ENCODE measurements at places on chromosomes 6 and 20.
A peak's percentile ranks its signal among the peaks of the same experiment; 100 is the strongest.

DNA sequence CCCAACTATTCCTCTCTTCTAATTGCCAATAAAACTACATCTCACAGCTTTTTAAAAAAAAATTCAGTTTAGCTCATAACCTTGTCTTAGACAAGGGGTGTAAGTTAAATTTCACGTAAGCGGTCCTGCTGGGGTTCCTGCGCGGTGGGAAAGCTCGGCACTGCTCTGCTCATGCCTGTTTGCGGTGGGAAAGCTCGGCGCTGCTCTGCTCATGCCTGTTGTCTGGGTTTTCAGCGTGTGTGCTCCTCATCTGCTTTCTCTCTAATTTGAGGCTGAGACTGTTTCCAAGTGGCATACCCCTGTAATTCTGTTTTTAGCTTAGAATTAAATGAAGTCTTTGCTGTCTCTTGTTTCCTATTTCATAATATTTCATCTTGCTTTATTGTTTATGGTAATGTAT is 18.6 kb downstream of the ARID1B start:
- DNase-seq: no peak

DNA sequence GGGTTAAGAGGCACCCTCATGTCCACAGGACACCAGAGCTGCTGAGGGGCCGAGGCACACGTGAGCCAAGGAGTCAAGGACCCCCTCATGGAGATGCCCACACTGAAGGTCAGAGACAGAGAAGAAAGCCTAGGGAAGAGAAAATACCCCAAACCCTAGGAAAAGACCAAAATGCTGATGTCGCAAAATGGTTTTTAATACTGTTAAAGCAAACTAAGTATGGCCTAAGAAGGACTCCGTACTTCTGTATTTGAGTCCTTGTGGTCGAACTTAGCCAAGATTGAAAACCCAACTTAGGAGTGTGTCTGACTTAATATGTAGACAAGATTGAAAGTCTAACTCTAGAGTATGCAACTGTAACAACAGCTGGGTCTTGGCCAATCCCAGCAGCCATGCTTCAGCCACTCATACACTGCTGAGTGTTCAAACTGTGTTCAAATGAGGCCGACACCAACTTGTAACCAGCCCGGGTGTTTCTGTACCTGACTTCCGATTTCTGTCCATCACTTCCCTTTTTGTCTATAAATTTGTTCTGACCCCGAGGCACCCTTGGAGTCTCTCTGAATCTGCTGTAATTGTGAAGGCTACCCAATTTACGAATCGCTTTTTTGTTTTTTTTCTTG is 92.6 kb upstream of the AGPAT4 start:
- no peak for DNase-seq

- DNase-seq: no peak
Observed at GRCh38 chr20:50017160-50017559, 34.4 kb downstream of the SNAI1 start.

- no peak for DNase-seq
Observed at GRCh38 chr6:105058316-105058715, 101.4 kb downstream of the LIN28B start.

- no peak for DNase-seq
Observed at GRCh38 chr20:7930343-7930742, 9.9 kb downstream of the HAO1 start.

GRCh38 chr6:36138667-36139066 is 8.4 kb downstream of the MAPK13 start:
- no peak for DNase-seq

- DNase-seq: peak; percentile 56
Observed at GRCh38 chr6:33589731-33590530, 9.9 kb upstream of the BAK1 start.

DNA sequence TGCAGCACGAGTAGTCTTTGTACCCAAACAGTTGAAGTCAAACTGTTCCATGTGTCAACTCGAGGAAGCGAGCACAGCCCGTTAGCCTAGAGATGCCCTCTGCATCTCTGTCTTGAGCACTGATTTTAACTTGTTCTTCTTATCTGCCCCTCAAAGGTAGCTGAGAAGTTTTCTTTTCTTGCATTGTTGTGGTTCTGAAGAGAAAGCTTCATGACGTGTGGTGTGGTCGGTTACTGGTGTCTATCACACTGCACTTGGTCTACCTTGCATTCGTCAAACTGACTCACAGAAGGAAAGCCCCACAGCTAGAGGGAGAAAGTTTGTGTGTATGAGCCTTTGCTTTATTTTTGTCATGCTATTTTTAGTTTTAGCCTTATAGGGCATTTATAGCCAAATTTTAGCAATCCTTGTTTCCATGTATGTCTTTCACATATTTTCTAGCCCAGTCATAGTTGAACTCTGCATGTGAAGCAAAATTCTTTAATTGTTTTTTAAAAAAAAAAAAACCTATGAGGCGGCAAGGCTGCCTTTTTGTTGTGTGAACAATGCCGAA is 115.1 kb downstream of the JAG1 start:
- no peak for DNase-seq

GRCh38 chr6:11828262-11828870 is 49.8 kb upstream of the ADTRP start:
- no peak for DNase-seq

- DNase-seq: no peak
Observed at GRCh38 chr20:34999021-34999451, 43.4 kb downstream of the MYH7B start.

GRCh38 chr6:168097221-168097620 is 18.2 kb upstream of the FRMD1 start:
- DNase-seq: no peak

GRCh38 chr6:155328539-155329459 is 14.5 kb upstream of the TFB1M start:
- DNase-seq: no peak

DNA sequence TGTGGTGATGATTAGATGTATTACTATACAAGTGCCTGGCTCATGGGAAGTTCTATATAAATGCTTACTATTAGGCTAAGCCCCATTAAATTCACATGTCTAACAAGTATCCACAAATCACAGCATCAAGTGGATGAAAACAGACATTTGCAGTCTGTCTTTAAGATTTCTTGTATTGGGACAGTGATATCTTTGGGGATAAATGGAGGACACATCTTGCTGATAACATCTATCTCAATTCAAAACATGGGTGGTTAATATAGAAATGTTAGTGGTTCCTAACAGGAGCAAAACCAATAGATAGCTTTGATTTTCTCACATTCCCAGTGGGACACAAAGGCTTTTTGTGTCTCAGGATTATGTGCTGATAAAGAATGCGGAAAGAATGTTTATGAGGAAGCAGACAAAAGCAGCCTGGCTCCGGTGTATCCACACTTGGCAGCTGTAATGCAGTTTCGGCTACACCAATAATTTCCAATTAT is 29.3 kb downstream of the PTPRK start:
- DNase-seq: no peak

DNA sequence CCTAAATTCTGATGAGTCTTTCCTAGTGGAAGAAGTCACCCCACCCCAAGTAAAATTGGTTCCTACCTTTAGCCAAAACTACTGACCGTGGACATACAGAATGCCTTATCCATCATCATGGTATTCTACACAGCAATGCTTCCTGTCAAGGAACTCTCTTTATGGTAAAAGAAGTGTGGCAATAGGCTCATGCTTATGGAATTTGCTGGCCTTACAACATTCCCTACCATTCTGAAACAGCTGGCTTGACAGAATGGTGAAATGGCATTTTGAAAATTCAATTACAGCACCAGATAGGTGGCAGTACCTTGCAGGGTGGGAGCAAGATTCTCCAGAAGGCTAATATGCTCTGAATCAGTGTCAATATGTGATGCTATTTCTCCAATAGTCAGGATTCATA is 41.8 kb upstream of the BACH2 start:
- no peak for DNase-seq

GRCh38 chr6:7811441-7811840 is 85.5 kb downstream of the BMP6 start:
- no peak for DNase-seq

- no peak for DNase-seq
Observed at GRCh38 chr6:139323511-139324300, 31.9 kb upstream of the TXLNB start.

- DNase-seq: no peak
Observed at GRCh38 chr6:72999995-73000394, 225.3 kb downstream of the KHDC1L start.

- no peak for DNase-seq
Observed at GRCh38 chr6:37200085-37200484, 30.1 kb downstream of the PIM1 start.

- DNase-seq: no peak
Observed at GRCh38 chr6:155678361-155678760, 222.7 kb upstream of the NOX3 start.

DNA sequence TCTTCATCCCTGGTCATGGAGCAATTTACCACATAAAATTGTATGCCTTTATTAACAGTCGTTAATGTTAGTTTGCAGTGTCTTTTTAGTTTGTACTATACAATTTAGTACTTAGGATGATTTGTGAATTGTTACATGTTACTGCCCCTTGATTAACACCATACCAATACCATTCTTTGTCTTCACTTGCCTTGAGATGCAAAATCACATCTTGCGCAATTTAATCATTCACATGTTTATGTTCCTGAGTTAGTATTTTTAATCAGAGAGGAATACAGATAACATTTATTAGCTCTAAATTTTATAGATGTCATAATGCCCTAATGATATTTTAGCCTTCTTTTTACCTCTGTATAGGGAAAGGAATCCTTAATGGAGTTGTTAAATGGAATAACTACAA is 114.1 kb downstream of the SCAF8 start:
- no peak for DNase-seq

GRCh38 chr6:163612200-163612599 is 197.7 kb downstream of the QKI start:
- DNase-seq: no peak

- DNase-seq: no peak
Observed at GRCh38 chr6:144999127-144999526, 714.0 kb downstream of the UTRN start.

- no peak for DNase-seq
Observed at GRCh38 chr20:36306553-36307411, 643 bp downstream of the DLGAP4 start.

DNA sequence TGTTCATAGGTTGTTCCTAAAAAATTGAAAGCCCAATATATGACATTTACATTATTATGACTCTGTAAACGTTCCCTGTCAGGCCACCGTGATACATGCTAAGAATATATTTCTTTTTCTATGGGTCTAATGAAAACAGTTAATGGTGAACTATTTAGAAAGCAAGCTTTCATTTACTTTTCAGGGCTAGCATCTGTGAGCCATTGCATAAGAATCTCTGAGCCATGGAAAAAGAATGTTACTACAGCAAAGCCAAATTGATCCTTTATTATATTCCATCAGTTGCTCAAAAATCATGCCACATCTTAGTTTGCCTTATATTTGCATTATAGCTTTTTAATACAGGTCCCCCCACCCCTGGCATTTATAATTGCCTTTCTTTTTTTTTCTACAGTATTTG is 275.5 kb downstream of the ZFAND3 start:
- DNase-seq: no peak

- no peak for DNase-seq
Observed at GRCh38 chr6:33632558-33633039, 11.5 kb downstream of the ITPR3 start.

- DNase-seq: no peak
Observed at GRCh38 chr20:40774252-40774651, 85.2 kb upstream of the MAFB start.

GRCh38 chr6:109486068-109486467 is 3.0 kb upstream of the ZBTB24 start:
- DNase-seq: no peak

DNA sequence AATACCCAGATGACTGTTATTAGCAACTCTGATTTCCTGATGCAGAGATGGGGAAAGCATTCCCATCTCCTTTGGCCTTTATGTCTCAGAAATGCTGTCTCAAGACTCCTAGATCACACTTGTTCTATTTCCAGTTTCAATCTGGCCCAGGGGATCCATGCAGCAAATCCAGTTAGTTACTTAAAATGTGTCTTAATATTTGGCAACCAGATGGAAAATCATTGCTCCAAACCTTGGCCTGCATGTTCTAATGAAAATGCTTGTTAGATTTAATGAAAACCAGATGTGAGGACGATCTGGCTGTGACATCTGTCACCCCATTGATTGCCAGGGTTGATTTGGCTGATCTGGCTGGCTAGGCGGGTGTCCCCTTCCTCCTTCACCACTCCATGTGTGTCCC is 125.2 kb downstream of the TSHZ2 start:
- no peak for DNase-seq

DNA sequence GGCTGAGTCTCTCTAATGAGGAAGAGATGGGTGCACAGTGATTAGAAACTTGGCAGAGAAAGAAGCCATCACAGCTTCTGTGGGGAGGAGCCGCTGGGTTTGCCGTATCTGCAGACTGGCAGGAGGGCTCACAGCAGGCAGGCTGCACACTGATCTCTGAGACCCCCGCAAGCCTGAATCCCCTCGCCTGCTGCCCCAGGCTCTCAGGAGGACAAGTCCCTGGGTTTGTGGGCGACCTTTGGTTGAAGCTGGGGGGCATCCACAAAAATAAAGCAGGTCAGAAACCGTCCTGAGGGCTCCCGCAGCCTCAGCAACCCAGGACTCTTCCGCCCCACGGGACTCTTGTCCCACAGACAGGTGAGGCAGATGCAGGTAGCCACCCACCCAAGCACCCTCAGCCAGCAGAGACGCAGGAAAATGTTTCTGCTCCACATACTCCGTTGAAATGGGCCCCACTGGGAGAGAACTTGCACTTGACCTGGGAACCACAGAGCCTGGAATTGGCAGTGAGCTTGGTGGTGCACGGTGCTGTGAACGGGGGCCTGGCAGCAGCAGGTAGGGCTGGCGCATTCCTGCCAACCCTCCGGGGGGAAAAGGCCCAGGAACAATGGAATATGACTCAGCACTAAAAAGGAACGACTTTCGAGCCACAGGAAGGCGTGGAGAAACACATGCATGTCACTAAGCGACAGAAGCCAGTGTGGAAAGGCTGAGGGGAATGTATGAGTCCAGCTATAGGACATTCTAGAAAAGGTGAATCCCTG is 89.9 kb downstream of the YTHDF1 start:
- no peak for DNase-seq

GRCh38 chr6:1615151-1615852 is 5.6 kb downstream of the FOXC1 start:
- DNase-seq: no peak

GRCh38 chr20:36860811-36861624 is 14.9 kb upstream of the TLDC2 start:
- DNase-seq: no peak

DNA sequence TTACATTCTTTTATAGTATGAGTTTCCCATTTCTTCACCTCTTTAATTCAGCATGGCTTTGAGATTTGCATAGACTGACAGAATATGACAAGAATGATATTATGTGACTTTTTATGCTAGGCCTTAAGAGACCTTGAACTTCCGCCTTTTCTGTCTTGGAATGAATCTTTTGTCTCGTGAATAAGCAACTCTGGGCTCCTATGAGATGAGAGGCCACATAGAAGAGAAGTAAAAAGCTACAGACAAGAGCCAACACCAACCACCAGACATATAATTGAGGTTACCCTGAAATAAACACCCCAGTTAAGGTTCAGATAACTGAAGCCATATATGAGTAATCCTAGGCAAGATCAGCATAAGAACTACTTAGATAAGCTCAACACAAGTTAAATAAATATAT is 600.8 kb downstream of the MEI4 start:
- DNase-seq: no peak

- no peak for DNase-seq
Observed at GRCh38 chr6:138653435-138653834, 120.1 kb upstream of the CCDC28A start.

All from GOT3 (cell line).